ENCODE measurements at places on chromosomes 3 and 15.
A peak's percentile ranks its signal among the peaks of the same experiment; 100 is the strongest.

GRCh38 chr3:134312873-134313846, 61.1 kb downstream of the AMOTL2 start:
- no peak for DNase-seq

GRCh38 chr3:119580067-119580760, 922 bp downstream of the ADPRH start:
- DNase-seq: peak; percentile 44

- DNase-seq: no peak
These were observed 24.1 kb upstream of the MINAR1 start for GRCh38 chr15:79408041-79408440.

DNA sequence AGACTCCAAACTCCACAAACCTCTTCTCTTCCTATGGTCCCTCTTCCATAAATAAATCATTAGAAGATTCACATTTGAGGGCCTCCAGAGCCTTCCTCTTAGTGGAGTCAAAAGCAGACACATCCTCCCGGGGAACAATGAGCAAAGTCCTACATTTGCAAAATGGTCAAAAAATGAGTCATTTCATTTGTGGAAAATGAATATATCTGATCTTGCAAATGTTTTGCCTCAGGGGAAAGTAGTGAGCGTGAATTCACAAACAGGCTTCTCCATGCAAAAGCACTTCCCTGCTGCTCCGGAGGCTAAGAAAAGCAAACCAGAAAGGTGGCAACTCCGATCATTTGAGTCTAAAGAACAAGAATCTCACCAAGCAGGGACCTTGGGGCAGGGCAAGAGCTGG, 86.7 kb upstream of the IQSEC1 start:
- DNase-seq: no peak

DNA sequence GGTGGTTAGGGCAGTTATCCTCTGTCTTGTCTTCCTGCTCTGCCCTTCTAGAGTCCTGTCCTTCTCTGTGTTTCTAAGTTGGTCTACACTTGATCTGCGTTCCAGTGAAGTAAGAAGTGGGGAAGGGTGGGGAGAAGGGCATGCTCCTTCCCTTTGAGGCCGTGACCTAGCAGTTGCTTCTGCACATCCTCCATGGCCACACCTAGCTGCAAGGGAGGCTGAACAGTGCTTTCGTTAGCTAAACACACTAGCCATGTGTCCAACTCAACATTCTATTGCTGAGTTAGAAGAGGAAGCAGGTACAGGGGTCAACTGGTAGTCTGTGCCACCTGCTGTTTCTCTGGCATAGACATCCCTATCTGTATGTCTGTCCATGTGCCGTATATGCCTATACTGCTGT, 94.5 kb downstream of the LARS2 start:
- DNase-seq: no peak
